Activated naive CD4-positive, alpha-beta T cell treated with anti-CD3 and anti-CD28 coated beads, Interleukin-2, amount 50 U/mL, for 72 hours (primary cell): ENCODE measurements at places on chromosomes 5 and 9. TPM values are rescaled to one million over a fixed set of nuclear protein-coding genes. Genes with fewer than 3 reads are reported as not detected.

- DNase-seq: peak; percentile 53
Observed at GRCh38 chr5:132010989-132011621, 353 bp downstream of the ACSL6 start.

- no peak for DNase-seq
Observed at GRCh38 chr9:81687521-81688261, 1.7 kb downstream of the TLE1 start.

GRCh38 chr5:132465059-132465707 is 25.4 kb downstream of the IRF1 start:
- no peak for DNase-seq

GRCh38 chr9:2039294-2040180 is 24.4 kb downstream of the SMARCA2 start:
- DNase-seq: no peak

- no peak for DNase-seq
Observed at GRCh38 chr5:3325201-3325971, 270.2 kb upstream of the IRX1 start.

TIMD4 gene
- total RNA-seq: 8.4 TPM

RFESD gene
- 7.8 TPM for total RNA-seq

SPATA31E1 gene
- total RNA-seq: not detected

DNA sequence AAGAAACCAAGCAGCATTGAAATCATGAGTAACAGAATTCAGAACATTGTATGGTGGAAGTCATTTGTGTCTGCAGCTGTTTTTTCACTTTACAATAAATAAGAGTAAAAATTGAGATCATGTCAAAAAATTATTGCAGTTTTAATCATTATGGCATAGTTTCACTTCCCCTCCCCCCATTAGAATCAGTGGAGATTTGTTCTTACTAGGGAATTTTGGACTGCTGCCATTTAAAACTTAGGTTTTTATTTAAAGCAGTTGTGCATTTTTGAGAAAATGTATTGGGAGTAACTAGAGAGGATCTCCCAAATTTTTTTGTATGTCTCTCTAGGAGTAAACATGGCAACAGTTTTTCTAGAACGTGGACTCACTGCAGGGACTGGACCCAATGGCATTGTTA is 20.4 kb downstream of the GTF3C4 start:
- DNase-seq: no peak

GRCh38 chr5:111299067-111299481 is 74.9 kb downstream of the CAMK4 start:
- DNase-seq: no peak

RANBP17 gene
- not detected for total RNA-seq

SV2C gene
- not detected for total RNA-seq

GRCh38 chr9:114282104-114282485 is 40.8 kb upstream of the ORM1 start:
- DNase-seq: peak; percentile 11

GRCh38 chr5:11888221-11888620 is 16.0 kb downstream of the CTNND2 start:
- no peak for DNase-seq

PRUNE2 gene
- total RNA-seq: 0.86 TPM

C5orf58 gene
- not detected for total RNA-seq

GRCh38 chr9:98216391-98216790 is 24.0 kb upstream of the CORO2A start:
- DNase-seq: no peak

- DNase-seq: peak; percentile 37
Observed at GRCh38 chr5:179127136-179128040, 67.2 kb downstream of the ZNF354C start.

DNA sequence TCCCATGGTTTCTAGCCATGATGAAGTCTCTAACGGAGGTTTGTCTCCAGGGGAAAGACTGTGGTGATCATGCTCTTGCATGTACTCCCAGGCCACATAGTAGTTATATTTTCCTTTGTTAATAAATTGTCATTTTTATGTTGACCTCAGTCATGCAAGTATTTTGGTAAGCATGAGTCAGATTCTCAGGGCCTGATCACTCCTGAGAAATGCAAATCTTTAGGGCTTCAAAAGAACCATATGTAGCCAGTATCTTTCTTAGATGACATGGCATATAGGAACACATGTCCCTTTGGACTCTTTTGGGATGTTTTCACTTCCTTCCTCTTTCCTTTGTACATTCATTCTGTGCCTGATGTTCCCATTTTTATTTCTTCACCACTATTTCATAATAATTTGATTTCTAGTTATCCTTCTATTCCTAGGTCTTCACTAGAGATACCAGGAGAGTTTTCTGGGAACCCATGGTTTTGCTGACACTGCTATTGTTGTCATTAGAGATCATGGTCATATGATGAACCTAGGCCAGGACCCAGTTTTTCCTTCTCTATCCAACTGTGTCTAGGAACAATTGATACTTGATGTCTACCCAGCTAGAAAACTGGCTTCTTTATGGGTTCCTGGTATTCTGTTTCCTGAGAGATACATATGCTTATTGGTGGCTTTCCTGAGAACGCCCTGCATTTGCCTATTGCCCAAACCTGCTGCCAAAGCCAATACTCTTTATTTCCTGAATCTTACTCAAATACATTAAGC is 248.1 kb upstream of the NREP start:
- DNase-seq: no peak

- DNase-seq: no peak
Observed at GRCh38 chr5:68444833-68445232, 229.3 kb downstream of the PIK3R1 start.

GRCh38 chr5:14054965-14055963 is 87.9 kb upstream of the TRIO start:
- no peak for DNase-seq

GABRA1 gene
- not detected for total RNA-seq

GFPT2 gene
- total RNA-seq: 0.36 TPM

DNA sequence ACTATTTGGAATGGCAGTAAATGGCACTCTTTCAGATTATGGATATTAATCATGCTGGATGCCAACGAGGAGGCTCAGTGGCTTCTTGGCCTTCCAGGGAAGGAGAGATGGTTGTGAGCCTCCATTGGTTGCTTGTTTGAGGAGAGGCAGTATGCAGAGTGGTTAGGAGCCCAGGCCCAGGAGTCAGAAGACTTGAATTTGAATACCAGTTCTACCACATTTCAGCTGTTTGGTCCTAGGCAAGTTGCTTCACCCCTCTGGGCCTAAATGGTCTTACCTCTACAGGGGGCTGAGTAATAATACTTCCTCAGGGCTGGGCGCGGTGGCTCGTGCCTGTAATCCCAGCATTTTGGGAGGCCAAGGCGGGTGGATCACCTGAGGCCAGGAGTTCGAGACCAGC is 52.5 kb downstream of the COL27A1 start:
- DNase-seq: no peak

- no peak for DNase-seq
Observed at GRCh38 chr5:9605041-9605838, 24.9 kb downstream of the TAS2R1 start.

DNA sequence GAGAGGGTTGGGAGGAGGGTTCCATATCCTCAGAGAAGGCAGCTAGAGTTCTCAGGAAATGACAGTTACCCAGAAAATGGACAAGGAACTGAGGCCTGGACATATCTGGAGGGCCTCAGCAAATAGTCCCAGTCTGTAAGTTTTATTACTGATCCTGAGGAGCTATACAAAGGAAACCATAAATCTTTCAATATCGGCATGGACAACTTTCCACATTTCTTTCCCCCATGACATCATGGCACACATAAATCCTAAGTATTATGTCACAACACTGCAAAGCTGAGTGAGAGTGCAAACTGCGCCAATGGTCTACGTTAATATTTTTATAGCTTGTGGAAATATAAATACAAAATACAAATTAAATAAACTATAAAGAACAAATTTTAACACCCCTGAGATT is 1356.2 kb upstream of the C9orf72 start:
- no peak for DNase-seq

ARID3C gene
- total RNA-seq: not detected

GRCh38 chr5:1055896-1056610 is 47.5 kb downstream of the NKD2 start:
- no peak for DNase-seq

GRCh38 chr9:14418301-14418940 is 104.5 kb upstream of the NFIB start:
- no peak for DNase-seq

DNA sequence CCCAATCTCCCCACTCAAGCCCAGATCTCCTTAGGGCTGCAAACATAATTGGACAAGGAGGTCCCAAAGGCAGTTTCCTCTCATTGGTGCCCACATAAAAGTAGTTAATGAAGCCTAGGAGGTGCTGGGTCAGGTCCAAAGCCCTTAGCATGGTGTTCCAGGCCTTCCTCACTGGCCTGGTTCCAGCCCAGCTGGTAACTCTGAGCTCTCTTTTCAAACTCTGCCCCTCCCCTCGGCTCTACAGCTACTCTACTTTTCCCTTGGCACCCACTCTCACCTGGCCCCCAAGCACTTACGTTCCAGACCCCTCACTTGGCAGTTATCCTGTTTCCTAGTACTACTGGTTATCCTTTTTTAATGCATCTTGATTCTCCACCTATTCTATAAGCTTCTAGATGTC is 9.9 kb downstream of the SEPTIN8 start:
- DNase-seq: no peak

DNA sequence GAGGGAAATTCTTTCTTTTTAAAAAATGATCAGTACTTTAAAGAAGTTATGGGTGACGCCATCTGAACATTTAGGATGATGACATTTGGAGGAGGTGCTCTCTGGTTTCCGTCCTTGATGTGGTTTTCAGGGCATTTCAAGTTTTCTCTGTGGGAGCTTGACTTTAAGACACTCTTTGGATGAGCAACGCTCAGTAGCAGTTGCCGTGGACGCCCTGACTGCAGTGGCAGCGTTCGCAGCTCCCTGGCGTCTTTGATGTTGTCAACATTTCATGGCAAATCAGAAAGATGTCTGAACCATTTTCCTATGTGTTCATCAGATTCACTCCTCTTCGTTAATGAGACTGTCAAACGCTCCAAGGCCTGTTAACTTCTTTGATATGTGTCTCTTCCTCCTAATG is 86.1 kb downstream of the ZNF354C start:
- DNase-seq: no peak

- no peak for DNase-seq
Observed at GRCh38 chr9:87259543-87260518, 237.8 kb upstream of the DAPK1 start.

- no peak for DNase-seq
Observed at GRCh38 chr5:129716651-129717050, 31.2 kb upstream of the MINAR2 start.

DNA sequence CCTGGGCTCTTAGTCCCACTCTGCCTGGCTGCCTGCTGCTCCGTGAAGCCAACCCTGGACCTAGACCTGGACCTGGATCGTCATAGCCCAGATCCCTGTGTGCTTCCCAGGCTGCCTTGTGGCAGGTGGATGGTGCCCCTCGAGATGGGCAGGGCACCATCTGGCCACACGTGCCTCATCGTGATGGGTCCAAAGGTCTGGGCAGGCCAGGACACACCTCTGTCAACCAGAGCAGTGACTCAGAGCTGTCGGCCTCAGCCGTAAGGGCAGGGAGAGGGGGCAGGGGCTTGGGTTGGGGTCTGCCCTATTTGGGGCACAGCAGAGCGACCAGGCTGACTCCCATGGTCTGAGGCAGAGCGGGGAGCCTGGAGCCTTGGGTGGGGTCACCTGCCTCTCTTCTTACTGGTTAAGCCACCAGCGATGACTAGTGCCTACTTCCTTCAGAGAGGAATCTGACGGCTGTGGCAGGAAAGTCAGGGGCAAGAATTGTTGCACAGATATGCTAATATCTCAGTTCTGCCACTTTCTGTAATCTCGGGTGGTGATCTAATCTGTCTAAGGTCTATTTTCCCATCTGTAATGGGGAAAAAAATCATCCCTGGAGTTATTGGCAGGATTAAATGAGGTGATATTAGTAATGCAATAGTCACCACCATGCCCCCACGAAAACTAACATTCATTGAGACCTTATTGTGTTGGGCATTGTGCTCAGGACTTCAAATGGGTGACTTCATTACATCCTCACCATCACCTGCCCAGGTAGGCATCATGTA is 3.2 kb upstream of the CDHR2 start:
- no peak for DNase-seq

- no peak for DNase-seq
Observed at GRCh38 chr5:138772986-138773594, 19.9 kb downstream of the CTNNA1 start.

EGR1 gene
- 39.4 TPM for total RNA-seq

GRCh38 chr9:101664453-101664852 is 69.7 kb upstream of the PPP3R2 start:
- DNase-seq: no peak

ARHGEF39 gene
- 22.8 TPM for total RNA-seq

GRCh38 chr5:39424736-39425637 is at the start of gene DAB2:
Gene DAB2, minus strand, starts transcription at chr5:39424980. Its CDS starts 30,660 bp downstream, at chr5:39394320.
- peak; percentile 40 for DNase-seq

GRCh38 chr9:17936365-17936764 is 357.5 kb downstream of the SH3GL2 start:
- no peak for DNase-seq

RBM27 gene
- 21.2 TPM for total RNA-seq
